ENCODE measurements at places on chromosomes 3 and 15.

GRCh38 chr3:13087320-13087990 lies 14.2 kb upstream of the IQSEC1 start:
- DNase-seq, result no peak

- DNase-seq, result no peak
Measured at GRCh38 chr3:97552186-97552585, 212.4 kb upstream of the ARL6 start.

DNA sequence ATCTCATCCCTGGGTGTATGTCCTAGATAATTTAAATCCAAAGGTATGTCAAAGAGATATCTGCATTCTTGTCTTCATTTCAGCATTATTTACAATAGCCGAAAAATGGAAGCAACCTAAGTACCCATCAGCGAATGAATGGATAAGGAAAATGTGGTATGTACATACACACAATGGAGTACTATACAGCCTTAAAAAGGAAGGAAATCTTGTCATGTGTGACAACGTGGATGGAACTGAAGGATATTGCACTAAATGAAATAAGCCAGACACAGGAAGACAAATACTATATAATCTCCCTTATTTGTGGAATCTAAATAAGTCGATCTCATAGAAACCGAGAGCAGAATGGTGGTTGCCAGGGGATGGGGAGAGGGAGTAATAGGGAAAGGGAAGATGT lies 16.8 kb upstream of the MGLL start:
- DNase-seq, result no peak

GRCh38 chr15:64092864-64093626 lies 593 bp downstream of the CIAO2A start:
- DNase-seq, result peak; percentile 81

DNA sequence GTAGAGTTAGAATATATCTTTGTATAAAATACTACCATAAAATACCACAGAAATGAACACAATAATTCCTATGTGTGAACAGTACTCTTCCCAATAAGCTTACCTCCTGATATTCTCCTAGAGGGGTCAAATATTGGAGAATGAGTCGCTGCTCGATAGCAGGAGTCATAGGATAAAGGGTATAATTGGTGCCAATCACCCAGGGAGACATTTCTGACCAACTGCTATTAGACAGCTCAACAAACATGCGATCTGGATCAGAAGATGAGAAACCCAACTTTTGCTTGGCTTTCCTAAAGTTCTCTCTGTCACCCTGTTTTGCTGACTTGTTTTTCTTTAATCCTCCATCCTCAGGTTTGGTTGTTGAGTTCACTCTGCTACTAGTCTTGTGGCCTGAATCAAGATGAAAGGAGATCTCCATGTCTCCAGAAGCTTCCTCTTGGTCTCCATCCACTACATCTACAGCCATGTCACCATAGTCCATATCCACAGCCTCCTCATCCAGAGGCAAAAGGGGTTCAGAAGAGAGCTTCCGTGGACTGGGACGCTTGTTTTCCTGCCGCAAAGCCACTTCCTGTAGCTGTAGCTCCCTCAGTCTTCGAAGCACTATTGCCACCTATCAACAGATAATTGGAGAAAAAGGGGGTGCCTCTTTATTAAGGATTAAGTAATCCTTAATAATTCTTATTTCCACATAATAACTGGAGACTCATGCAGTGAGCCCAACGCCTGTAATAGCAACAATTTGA lies 50.4 kb downstream of the RBM15B start:
- DNase-seq, result no peak

- DNase-seq, result no peak
Measured at GRCh38 chr15:29538044-29538443, 268.4 kb upstream of the NSMCE3 start.

DNA sequence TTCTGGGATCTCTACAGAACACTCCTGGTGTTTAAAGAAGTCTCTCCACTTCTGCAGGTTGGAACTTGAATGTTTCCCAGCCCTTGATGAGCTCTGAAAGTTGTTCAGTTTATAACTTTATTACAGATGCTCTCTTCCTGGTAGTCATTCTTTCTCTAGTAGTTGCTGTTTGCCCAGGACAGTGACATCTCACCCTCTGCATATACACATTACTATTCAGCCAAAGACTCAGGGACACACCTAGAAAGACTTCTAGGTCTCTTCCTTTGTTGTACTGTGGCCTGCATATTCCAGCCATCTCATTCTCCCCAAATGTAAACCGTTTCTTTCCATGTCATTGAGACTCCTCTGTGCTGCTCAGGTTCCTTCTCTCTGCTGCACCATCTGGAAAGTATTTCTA lies 76.7 kb downstream of the MITF start:
- DNase-seq, result no peak

GRCh38 chr3:66496746-66497145 lies 4.1 kb downstream of the LRIG1 start:
- no peak for DNase-seq

DNA sequence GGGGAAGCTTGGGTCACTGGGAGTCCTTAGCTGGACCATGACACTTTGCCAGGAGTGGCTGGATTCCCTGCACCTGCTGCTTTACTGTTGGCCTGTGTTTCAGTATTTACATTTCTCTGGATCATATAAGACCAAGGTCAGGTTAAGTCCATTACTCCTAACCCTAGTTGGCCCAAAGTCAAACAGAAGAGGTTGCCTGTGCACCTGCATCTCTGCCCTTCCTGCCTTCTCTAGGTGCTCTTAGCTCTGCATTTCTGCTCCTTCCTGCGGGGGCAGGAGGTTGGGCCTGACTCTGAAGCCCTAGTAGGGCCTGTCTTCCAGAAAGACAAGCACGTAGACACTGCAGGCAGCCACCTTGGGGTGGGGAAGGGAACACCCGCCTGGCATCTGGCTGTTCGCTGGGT lies 124.3 kb downstream of the RPLP1 start:
- no peak for DNase-seq

DNA sequence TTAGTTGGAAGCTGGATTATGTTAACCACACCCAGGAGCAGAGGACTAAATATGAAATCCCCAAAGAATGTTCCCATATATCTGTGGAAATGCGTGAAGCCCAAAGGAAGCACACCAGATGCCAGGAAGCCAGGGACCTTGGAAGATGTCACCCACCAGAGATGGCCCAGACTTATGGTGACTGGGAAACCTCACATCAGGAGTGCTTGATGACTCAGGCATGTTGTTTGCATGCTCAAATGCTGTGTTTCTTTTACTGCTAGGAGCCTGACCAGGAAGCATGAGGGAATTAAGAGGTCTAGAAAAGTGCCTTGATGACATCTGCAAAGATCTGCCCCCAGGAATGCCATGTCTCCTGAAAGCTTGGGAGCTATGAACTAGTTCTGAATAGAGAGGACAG lies 109.0 kb upstream of the SLC2A2 start:
- no peak for DNase-seq

- DNase-seq, result no peak
Measured at GRCh38 chr3:42729404-42730145, 27.0 kb upstream of the HHATL start.

All from HAP-1 (cell line).